ENCODE measurements at places on chromosomes 7 and 10.
A peak's percentile ranks its signal among the peaks of the same experiment; 100 is the strongest.

GRCh38 chr7:72028267-72028666 lies 383.9 kb downstream of the CALN1 start:
- no peaks in the 10 kb centered on the region for H3K36me3 ChIP-seq
- no peaks in the 10 kb centered on the region for H3K4me1 ChIP-seq
- no peak for DNase-seq
- no peaks in the 10 kb centered on the region for H3K27me3 ChIP-seq
- H3K27ac ChIP-seq: no peak overlapping the region

DNA sequence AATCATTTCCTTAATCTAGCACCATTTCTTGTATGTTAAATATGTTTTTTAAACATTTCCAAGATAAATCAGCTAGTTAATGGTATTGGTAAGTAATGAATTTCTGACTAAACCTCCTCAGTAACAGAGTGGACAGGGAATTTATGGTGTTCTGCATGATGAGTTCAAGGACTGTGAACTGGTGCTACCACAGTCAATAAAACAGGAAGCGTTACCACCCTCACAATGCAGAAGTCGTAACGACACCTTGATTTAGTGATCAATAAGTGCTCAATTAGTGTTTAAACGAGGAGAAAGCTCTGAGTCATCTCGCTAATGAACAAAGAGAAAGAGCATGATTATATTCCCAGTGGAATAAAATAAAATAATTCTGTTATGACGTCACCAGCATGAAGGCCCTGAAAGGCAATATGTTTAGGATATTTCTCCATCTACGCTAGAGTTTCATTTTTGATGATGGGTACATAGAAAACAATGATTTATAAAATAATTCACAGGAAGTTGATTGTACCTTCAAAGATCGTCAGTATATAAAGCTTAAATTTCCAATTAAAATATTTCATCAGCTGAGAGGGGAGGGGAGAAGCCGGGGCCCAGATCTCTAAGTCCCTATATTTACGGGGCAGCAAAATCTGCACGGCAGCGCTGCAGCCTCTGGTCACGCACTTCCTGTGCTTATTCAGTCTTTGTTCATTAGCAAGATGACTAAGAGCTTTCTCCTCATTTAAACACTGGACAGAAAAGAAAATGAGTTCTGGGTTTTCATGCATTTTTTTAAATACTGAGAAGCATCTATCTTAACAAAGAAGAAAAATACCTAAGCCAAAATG lies 400.5 kb downstream of the PTPRN2 start:
- no peaks in the 10 kb centered on the region for H3K36me3 ChIP-seq
- no peaks in the 10 kb centered on the region for H3K27me3 ChIP-seq
- H3K4me1 ChIP-seq: no peaks in the 10 kb centered on the region
- no peak overlapping the region for H3K27ac ChIP-seq

- H3K36me3 ChIP-seq: no peaks in the 10 kb centered on the region
- peaks cover 3% of the 10 kb centered on the region for H3K4me1 ChIP-seq
- no peaks in the 10 kb centered on the region for H3K27me3 ChIP-seq
- DNase-seq: no peak
- H3K4me3 ChIP-seq: no peak overlapping the region
Measured at GRCh38 chr7:1558841-1559625, 3.0 kb upstream of the TMEM184A start.

- H3K27ac ChIP-seq: no peak overlapping the region
- no peaks in the 10 kb centered on the region for H3K4me1 ChIP-seq
- no peak for DNase-seq
Measured at GRCh38 chr10:10798102-10798863, 219.4 kb upstream of the CELF2 start.

DNA sequence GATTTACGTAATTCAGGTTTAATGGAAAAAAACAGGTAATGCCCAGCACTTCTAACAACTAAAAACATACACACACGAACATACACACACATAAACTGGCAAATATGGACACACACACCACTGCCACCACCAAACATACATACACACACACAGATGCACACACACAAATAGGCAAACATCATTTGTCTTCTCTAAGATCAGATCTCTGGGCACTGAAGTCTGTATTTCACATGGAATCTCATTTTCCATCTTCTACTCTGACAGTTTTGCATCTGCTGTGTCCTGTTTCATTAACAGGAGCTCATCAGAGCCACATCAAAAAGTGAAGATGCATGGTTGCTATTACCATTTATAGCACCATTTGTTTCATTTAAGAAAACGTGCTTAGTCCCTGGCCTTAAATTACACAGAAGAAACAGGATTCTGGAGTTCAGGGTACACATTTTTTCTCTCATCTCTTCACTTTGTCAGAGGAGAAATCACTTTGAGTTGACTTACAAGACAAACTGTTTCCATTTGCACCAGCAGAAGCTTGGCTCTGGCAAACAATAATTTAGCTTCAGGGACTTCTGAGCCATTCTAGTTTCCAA lies 165.3 kb downstream of the SORCS1 start:
- no peak overlapping the region for H3K4me3 ChIP-seq
- no peaks in the 10 kb centered on the region for H3K27me3 ChIP-seq
- H3K27ac ChIP-seq: no peak overlapping the region
- no peaks in the 10 kb centered on the region for H3K4me1 ChIP-seq

DNA sequence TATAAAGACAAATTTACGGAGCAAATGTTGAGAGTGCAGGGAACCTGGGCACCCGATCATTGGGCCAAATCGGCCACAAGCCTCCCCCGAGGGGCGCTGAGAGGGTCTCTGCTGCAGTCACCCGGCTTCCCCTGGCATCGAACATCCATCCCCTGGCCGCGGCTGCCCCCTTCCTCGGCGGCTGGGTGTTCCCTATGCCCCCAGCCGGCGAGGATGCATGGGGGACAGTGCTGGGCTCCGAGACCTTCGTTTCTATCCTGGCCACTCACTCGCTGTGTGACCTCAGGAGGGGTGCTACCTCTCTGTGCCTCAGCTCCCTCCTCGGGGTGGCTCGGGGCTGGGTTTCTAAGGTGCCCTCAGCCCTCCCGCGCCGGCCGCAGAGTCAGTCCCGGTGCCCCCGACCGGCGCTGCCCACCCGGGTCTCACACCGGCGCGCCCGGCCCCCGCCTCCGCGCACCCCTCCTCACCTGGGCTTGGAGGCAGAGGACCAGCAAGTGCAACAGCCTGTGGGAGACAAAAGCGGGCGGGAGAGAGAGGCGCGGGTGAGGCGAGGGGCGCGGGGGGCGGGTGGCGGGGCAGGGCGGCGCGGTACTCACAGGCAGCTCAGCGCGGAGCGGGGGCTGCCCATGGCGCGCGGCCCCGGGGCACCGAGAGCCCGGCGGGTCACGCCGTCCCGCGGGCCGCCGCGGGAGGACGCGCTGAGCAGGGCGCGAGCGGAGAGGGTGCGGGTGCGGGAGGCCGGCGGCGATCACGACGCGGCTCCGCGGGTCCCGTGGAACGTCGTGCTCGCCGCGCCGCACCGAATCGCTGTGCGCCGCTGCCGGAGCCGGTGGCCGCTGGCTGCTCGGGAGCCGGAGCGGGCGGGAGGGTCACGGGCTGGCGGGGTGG lies at the start of gene FGF8:
Gene FGF8 (minus strand): TSS at position 842 of the 888 bp plus-strand sequence. CDS start 214 bp downstream, at position 628.
- no peak for DNase-seq
- H3K27me3 ChIP-seq: peaks cover 49% of the 10 kb centered on the region
- H3K4me3 ChIP-seq: peak within 1 kb of the TSS; percentile 35

DNA sequence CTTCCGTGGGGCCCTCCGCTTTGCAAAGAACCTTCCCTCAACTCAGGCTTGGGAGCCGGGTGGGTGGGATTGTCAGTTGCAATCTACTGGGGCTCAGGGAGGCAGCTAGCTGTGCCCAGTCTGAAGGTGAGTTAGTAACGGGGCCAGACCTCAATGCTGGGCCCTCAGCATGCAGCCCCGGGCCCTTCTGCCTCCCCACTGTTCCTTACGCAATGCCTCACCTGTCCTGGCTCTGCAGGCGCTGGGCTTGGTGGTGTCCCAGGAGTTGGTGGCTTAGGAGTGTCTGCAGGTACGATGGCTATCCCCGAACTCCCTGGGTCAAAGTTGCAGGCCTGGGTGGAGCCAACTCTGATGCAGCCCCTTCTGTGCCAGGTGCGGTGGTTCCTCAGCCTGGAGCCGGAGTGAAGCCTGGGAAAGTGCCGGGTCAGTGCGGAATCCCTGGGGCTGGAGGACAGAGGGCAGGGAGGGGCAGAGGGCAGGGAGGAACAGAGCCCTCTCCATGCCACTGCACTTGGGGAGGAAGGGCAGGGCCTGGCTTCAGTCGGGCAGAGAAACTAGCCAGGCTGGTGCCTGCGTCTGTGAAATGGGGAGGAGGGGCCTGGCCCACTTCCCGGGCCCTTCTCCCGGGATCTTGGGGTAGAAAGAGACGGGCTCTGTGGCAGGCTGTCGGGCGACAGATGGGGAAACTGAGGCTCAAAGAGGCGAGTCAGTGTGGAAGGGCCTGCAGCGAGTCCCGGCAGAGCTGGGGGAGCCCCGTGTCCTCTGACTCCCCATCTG lies 15.0 kb downstream of the ELN start:
- DNase-seq: no peak
- H3K27ac ChIP-seq: no peak overlapping the region
- peaks cover 13% of the 10 kb centered on the region for H3K27me3 ChIP-seq
- H3K36me3 ChIP-seq: no peaks in the 10 kb centered on the region
- no peaks in the 10 kb centered on the region for H3K4me1 ChIP-seq

DNA sequence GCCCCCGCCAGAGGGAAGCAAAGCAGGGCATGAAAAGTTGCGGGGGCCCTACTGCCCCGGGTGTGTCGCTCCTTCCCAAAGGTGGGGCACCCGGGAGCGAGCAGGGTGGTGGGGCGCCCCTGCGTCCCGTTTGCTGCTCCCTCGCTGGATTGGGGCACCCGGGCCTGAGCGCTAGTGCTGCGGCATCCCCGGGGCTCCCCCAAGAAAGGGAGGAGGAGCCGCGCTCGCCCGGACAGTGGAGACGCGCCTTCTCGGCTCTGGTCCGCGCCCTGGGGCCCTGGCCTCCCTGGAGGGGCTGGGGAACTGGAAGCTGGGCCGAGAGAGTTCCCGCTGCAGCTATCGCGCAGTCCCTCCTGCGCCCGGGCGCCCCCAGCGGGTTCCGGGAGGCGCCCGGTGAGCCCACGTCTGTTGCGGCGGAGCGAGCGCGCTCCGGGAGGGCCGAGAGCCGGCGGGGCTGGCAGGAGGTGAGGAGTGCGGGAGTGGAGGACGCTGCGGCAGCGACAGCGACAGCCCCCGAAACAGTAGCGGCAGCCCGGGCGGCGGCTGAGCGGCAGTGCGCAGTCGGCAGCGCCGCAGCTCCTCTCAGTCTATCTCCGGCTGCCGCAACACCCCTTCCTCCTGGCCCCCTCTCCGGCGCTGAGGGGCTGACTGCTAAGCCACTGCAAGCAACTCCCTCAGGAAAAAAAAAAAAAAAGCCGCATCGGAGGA lies 504 bp upstream of the BMPER start:
- H3K27ac ChIP-seq: no peak overlapping the region
- peak; percentile 17 for DNase-seq
- peaks cover 15% of the 10 kb centered on the region for H3K4me1 ChIP-seq
- H3K27me3 ChIP-seq: peaks cover 56% of the 10 kb centered on the region
- H3K4me3 ChIP-seq: peak overlapping the region; percentile 75

- no peaks in the 10 kb centered on the region for H3K4me1 ChIP-seq
- H3K4me3 ChIP-seq: no peak overlapping the region
- DNase-seq: no peak
Measured at GRCh38 chr7:157477550-157478212, 140.9 kb downstream of the DNAJB6 start.

DNA sequence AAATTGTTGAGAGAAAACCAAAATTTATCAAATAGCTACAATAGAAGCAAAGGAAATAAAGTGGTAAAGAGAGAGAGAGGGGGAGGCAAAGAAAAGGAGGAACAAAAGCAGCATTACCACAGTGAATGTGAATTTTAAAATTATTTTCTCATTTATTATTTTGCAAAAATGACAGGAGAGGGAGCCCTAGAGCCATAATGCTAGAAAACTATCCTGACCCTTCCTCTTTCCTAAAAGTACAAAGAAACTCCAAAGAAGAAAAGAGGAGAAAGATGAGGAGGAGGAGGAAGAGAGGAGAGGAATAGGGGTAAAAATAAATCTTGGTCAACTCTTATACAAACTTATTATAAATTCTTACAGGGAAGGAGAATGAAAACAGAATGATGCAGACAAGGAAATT lies 921.5 kb downstream of the NRG3 start:
- no peaks in the 10 kb centered on the region for H3K27me3 ChIP-seq
- no peaks in the 10 kb centered on the region for H3K4me1 ChIP-seq
- no peaks in the 10 kb centered on the region for H3K36me3 ChIP-seq
- no peak overlapping the region for H3K4me3 ChIP-seq
- no peak for DNase-seq

DNA sequence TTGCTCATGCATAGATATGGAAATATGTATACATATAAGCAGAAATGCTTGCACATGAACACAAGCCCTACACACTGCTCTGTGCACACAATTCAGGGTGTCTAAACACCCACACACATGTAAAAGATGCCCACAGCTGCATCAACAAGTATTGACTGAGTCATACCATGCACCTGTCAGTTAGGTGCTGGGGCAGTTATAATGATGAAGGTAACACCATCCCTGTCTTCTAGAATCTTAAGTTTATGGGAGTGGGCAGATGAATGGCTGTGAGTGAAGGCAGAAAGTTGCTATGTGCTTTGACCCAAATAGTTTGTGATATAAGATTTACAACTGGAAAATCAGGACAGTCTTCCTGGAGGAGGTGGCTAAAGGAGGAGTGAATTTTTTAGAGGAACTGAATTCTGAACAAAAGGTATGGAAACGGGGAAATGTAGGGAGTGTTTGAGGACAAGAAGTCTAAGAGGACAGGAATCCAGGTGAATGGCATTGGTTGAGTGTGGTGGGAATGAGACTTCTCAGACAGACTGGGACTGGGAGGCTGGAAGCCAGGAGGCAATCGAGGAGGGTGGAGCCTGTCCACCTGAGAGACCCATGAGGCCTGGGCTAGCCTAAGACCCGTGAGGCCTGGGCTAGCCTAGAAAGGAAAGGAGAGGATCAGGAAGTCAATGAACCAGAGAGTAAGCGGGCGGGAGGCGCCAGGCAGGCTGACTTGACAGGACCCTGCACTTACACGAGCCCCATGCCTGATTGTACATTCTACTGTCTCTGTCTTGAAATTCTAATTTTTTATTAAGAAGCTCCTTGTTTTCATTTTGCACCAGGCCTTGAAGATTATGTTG lies 20.7 kb downstream of the POLL start:
- no peak overlapping the region for H3K27ac ChIP-seq
- peak overlapping the region; percentile 44 for H3K4me3 ChIP-seq
- DNase-seq: no peak
- peaks cover 48% of the 10 kb centered on the region for H3K27me3 ChIP-seq

GRCh38 chr7:49873420-49873819 lies 100.0 kb downstream of the VWC2 start:
- no peaks in the 10 kb centered on the region for H3K27me3 ChIP-seq
- DNase-seq: no peak
- no peaks in the 10 kb centered on the region for H3K4me1 ChIP-seq
- H3K36me3 ChIP-seq: no peaks in the 10 kb centered on the region
- H3K4me3 ChIP-seq: no peak overlapping the region
- no peak overlapping the region for H3K27ac ChIP-seq

DNA sequence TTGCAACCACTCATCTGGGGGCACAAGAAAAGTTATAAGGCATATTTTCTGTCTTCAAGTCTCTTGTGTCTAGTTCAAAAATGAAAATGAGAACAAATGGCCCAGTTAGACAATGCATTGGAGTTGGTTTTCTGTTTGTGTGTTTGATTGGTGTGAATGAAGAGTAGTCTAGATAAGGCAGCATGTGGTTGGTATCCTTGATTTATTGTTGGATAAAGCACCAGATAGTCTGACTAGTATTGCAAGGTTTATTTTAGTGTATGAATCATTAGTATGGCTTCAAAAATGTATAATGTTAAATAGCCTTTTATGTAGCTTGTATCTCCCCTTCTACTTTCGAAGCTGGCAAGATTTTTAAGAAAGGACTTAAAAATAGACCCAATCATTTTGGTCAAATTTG lies 237.3 kb downstream of the CDK14 start:
- H3K27me3 ChIP-seq: no peaks in the 10 kb centered on the region
- DNase-seq: no peak
- H3K27ac ChIP-seq: no peak overlapping the region

All from activated B cell treated with CpG ODN at 0.5 μM for 24 hours (primary cell).